ENCODE measurements at places on chromosomes 4 and X.
A peak's percentile ranks its signal among the peaks of the same experiment; 100 is the strongest.

DNA sequence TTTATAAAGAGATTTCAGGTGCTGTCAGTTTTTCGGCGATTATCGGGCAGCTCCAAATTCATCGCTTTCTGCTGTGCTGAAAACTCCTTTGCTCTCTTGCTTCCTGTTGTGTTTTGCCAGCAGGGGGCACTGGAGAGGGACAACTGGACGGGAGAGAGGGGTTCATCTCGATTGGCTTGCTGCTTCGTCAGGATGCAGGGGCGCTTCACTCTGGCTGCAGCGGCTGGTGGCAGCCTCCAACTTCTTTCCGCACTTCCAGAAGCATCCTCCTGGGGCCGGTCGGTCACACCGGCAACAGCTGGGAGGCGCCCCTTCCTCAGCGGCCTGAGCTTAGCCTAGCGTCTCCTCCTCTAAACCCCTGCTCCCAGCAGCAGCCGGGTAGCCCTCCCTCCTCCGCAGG lies 29.5 kb downstream of the MSL3 start:
- DNase-seq: peak; percentile 84

DNA sequence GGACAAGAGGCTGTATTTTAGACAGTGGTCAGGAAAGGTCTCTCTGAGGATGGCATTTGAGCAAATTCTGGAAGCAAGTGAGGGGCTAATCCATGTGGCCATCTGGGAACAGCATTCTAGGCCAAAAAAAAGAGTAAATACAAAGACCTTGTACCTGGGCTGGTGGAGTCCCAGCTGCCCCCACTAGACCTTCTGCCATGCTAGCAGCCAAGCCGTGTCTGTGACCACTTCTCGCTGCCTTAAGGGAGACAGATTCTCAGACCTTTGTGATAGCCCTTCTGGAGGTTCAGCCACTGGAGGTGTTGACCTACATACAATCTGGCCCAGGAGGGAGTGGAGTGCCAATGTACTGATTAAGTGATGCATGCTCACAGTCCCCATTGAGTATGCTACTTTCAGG lies 506.2 kb downstream of the MID1IP1 start:
- no peak for DNase-seq

GRCh38 chr4:78645853-78646757 lies 94.5 kb downstream of the ANXA3 start:
- DNase-seq: no peak

GRCh38 chrX:30997411-30997810 lies 74.4 kb downstream of the FTHL17 start:
- no peak for DNase-seq

- no peak for DNase-seq
Measured at GRCh38 chrX:81280148-81280547, 78.2 kb downstream of the SH3BGRL start.

GRCh38 chrX:57977992-57978391 lies 67.7 kb upstream of the ZXDA start:
- DNase-seq: no peak

DNA sequence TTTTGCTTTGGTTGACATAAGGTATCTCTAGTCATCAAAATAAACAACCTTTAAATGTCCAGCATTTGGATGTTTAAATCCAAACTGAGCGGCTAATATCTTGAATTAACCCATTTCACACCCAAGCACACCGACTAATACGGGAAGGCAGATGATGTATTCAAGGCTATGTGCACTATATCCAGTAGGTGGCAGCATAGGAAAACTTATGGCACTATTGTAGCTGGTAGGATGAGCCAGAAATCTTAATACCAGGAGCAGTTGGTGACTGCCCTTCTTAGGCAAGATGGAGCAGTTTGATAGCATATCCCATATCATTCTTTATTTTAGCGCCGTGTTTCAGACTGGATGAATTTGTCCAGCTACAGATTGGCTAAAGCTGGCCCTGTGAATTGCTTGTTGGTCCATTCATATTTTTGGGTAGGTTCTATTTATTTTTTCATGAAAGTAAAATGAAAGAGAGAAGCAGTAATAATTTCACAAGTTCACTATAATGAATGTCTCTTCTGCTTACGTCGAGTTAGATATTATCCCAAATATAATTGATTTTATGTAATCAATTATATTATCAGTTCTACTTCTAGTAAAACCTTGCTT lies 24.4 kb downstream of the UCHL1 start:
- DNase-seq: peak; percentile 22

GRCh38 chr4:76200771-76201231 lies 12.8 kb downstream of the SCARB2 start:
- no peak for DNase-seq

- no peak for DNase-seq
Measured at GRCh38 chr4:118740869-118741268, 55.7 kb downstream of the METTL14 start.

DNA sequence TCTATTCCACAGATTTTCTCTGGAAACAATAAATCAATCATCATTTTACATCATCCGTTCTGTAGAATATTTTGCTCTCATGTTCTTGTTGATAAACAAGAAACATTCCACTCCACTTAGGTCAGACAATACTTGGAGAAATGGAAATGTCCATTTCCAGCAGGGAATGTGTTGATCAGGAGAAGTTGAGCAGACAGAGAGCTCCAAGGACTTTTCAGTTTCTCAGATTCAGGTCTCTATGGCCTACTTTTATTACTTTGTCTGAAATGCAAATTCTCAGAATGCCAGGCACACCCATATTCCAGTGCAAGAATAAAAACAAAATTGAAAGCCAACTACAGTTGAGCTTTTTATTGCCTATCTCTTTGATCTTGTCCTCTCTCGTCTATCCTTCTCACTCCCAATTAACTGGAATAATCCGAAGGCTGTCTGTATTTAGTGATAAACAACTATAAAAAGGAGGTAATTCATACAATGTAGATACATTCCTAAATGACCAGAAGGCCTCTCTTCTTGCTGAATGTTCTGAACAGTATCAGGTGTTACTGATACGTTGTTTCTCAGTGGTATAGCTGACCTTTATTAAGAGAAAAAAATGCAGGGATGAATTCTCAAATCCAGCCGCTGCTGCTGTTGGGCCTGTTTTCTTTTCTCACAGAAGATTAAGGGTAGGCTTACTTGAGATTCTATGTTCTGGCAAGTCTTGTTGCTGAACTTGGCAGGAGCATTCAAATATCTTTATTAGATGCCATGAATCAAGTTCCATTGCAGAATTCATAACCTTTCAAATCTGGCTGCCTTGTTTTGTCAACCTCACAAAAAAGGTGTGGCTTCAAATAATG lies 72.1 kb downstream of the HPGD start:
- no peak for DNase-seq

DNA sequence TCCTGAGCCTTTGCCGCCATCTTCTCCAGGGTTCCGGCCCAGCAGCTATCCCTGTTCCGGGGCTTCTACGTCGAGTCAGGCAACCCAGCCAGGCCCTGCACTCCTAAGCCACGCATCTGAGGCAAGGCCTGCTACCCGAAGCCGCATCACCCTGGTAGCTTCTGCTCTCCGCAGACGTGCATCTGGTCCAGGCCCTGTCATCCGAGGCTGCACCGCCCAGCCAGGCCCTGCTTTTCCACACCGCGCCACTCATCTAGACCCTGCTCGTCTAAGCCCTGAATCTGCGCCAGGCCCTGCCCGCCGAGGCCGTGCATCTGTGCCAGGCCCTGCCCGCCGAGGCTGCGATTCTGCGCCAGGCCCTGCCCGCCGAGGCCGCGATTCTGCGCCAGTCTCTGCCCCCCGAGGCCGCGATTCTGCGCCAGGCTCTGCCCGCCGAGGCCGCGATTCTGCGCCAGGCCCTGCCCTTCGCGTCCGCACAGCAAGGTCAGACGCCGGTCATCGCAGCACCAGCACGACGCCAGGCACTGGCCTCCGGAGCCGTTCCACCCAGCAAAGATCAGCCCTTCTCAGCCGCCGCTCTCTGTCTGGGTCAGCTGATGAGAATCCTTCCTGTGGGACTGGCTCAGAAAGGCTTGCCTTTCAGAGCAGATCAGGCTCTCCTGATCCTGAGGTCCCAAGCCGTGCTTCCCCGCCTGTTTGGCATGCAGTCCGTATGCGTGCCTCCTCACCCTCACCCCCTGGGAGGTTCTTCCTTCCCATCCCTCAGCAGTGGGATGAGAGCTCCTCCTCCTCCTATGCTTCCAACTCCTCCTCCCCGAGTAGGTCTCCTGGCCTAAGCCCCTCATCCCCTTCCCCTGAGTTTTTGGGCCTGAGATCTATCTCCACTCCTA lies 75.1 kb downstream of the NUDT10 start:
- no peak for DNase-seq

DNA sequence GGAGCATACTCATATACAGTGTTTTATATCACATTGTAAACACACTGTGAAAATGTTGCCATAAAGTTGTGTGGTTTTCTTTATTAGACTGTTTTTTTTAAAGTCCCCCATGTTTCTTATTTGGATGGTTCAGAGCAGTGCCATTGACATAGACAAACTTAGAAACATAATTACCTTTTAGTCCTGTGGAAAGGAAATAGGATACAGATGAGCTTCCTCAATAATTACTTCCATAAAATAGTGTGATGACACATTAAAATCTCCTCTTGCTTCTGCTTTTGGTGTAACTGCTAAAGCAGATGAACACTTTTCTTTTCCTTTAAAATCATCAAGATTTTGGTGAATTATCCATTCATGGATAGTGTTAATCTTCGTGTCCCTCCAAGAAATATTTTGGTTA lies 52.9 kb upstream of the LIMCH1 start:
- no peak for DNase-seq

DNA sequence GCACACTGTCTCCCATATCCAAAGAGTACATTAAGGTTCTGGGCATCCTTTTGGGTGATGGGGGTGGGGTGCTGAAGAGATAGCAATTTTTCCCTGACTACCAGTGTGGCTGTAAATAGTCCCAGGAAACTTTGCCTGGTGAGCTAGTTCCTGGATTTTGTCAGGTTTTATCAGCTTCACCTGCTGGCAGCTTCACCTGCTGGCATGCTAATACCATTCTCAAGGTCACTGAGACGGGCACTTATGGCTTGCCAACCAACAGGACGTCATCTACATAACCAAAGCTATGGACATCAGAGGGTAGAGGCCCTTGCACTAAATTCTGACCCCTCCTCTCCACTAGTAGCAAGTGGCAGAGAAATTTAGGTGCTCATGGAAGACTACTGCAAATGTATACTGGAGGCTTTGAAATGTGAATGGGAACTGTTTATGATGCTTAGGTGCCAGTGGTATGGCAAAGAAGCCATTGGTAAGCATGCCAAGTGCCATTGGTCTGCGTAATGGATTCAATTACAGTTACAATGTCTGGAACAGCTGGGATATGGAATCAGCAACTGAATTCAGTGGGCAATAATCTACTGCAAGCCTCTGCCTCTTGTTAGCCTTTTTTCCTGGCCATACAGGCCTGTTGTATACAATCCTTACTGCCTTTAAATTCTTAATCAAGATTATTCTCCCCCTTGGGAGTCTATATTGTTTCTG lies 71.6 kb upstream of the SH3RF1 start:
- DNase-seq: no peak

DNA sequence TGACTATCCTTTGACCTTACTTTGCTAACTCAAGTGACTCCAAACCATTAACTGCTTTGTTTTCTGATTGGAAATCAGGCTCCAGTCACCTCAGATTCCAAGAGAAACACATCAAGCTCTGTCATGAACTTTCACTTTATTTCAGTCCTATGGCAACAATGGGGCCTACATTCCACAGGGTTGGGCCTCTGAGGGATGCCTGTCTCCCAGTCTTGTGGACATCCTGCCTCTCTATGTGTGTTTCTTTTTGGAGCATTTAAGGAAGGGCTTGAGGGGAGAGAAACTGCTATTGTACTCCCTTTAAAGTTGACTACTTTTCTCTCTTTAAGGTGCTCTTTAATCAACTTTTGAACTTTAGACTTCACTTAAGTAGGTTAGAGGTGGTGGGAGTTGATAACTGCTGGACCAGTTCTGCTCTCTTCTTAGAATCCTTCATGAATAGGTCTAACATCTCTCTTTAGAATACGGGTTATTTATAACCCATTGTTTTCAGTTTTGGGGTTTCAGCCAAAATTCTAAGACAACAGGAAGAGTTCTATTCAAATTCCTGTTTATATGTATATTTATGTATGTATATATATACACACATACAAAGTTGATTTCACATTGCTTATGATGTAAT lies 274.3 kb upstream of the NR3C2 start:
- DNase-seq: no peak

- no peak for DNase-seq
Measured at GRCh38 chr4:47406408-47406807, 57.1 kb downstream of the COMMD8 start.

DNA sequence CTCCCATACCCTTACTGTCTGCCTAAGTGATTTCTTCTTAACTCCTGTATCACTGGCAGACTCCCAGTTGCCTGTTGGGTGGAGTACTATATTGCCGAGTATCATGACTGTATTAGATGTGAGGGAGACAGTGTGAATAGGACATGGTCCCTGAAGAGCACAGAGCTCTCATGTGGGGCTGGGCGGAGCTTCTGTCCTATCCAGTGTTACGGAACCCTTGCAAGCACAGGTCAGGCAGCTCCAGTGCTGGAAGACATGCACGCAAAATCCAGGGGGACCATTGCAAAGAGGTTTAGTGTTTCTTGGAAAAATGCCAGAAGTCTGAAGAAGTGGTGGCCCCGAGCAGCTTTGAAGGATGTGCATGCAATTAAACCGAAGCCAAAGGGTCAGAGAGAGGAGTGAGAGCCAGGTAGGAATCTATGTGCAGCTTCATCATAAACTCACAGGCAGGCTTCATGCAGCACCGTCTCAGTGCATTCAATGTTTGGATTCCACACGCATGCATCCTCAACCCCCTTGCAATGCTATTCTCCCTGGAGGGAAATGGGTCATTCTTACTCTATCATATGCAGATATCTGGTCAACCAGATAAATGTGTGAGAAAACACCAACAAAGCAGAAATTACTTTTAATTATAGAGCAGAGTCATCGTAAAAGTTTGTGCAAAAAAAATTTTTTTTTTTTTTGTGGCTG lies 49.7 kb upstream of the DHRSX start:
- no peak for DNase-seq

GRCh38 chr4:188976644-188977115 lies 837.4 kb downstream of the TRIML1 start:
- DNase-seq: no peak

DNA sequence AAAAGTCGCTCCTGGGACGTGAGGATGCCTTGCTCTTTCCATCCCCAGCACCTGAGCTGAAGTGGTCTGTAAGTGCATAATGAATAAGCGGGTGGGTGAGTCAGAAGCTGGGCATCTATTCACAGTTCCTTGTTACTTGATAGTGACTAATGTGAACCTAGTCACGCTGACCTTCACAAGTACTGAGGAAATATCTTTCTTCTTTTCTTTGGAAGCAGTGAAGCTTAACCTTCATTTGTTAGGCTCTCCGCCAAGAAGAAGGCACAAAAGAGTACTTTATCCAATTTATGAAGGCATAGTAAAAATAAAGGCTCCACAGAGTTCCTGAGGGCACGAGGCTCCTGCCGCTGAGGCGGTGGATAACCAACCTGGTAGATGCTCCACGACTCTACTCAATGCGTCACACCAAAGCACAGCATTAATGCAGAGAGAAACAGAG lies 475.7 kb upstream of the SLIT2 start:
- no peak for DNase-seq

Measured in head of caudate nucleus (tissue), 42 donors.